ENCODE measurements at places on chromosomes 5 and 9. TPM values are rescaled to one million over a fixed set of nuclear protein-coding genes. Genes with fewer than 3 reads are reported as not detected.

The HTR4 gene
- 5.5 TPM for total RNA-seq

The PLPPR1 gene
- total RNA-seq = 152 TPM

The PKN3 gene
- total RNA-seq = 0.92 TPM

The PNPLA7 gene
- total RNA-seq = 1.6 TPM

The SEPTIN8 gene
- total RNA-seq = 45.9 TPM

The ARID3C gene
- total RNA-seq = 0.69 TPM

The NTRK2 gene
- 272 TPM for total RNA-seq

The UBE2QL1 gene
- 22.8 TPM for total RNA-seq

The NMUR2 gene
- total RNA-seq = not detected

The SNAPC3 gene
- total RNA-seq = 75.0 TPM

The CWC27 gene
- 32.8 TPM for total RNA-seq

The FIBCD1 gene
- 2.1 TPM for total RNA-seq

The OTP gene
- total RNA-seq = 3.2 TPM

The SLC6A18 gene
- not detected for total RNA-seq

The IGIP gene
- 16.6 TPM for total RNA-seq

The MAP1B gene
- total RNA-seq = 781 TPM

The CD74 gene
- 18.7 TPM for total RNA-seq

The PCDHGB4 gene
- total RNA-seq = 14.8 TPM

The NPR3 gene
- total RNA-seq = 6.2 TPM

The SPINK6 gene
- total RNA-seq = not detected

The ANKRD18B gene
- total RNA-seq = 5.5 TPM

The SPINK13 gene
- not detected for total RNA-seq

The LMX1B gene
- total RNA-seq = 1.8 TPM

The TOR1B gene
- 41.1 TPM for total RNA-seq

The PCAT7 gene
- not detected for total RNA-seq

The RNF183 gene
- not detected for total RNA-seq

The IL3 gene
- not detected for total RNA-seq

The IL4 gene
- not detected for total RNA-seq

The PLK2 gene
- 418 TPM for total RNA-seq

The GTF3C4 gene
- total RNA-seq = 21.9 TPM

The COL5A1 gene
- total RNA-seq = 6.9 TPM

The SLC36A2 gene
- total RNA-seq = not detected

The CTNND2 gene
- 99.7 TPM for total RNA-seq

The COL23A1 gene
- 4.2 TPM for total RNA-seq

The RPL7A gene
- 914 TPM for total RNA-seq

The FBP1 gene
- total RNA-seq = 1.2 TPM

The PCDHGA2 gene
- total RNA-seq = 8.5 TPM

The TRPM3 gene
- 36.4 TPM for total RNA-seq

The TXNDC8 gene
- total RNA-seq = not detected

The GPRIN1 gene
- 67.8 TPM for total RNA-seq

The SPATA31A3 gene
- not detected for total RNA-seq

The CCDC152 gene
- total RNA-seq = 14.1 TPM

The PIP5KL1 gene
- 11.5 TPM for total RNA-seq

The MCIDAS gene
- total RNA-seq = not detected

The LRRC70 gene
- 4.8 TPM for total RNA-seq
